ENCODE measurements at places on chromosomes 12 and 14.

DNA sequence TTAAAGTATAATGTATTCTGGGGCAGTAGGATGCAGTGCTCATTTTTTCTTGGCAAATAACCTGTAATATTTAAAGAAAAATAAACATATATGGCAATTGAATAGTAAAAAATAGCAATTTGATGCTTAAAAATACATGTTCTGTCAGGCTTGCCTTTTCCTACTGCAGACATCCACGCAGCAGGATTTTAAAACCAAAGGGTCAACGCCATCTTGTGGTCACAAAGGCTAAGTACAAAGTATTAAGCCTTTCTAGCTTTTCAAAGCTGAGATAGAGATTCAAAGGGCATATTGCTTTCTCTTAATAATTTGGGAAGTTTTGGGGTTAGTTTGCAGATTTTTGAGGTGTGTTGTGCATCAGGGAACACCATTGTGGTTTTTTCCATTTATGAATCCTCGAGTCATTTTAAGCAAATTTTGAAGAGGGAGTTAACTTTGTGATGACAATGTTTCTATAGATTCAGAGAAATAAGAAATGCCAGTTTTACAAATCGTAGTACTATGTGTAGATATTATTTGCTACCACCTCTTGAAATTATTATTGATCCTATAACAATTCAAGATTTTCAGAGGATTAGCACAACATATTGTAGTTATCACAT, 4.7 kb upstream of the CCER1 start:
- peak; percentile 38 for DNase-seq

DNA sequence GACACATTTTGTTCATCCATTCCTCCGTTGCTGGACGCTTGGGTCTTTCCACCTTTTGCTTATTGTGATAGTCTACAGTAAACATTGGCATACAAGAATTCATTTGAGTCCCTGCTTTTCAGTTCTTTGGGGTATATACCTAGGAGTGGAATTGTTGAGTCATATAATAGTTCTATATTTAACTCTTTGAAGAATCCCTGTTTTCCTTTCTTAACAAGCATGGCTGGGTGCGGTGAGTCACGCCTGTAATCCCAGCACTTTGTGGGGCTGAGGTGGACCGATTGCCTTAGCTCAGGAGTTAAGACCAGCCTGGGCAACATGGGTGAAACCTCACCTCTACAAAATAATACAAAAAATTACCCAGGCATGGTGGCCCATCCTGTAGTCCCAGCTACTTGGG, 75.4 kb downstream of the CCDC92 start:
- no peak for DNase-seq

- no peak for DNase-seq
These were observed 85.7 kb upstream of the CMKLR1 start for GRCh38 chr12:108424816-108425215.

GRCh38 chr14:75648066-75648838, 12.4 kb downstream of the ERG28 start:
- DNase-seq, result no peak

- no peak for DNase-seq
These were observed 751.1 kb downstream of the TMEM121 start for GRCh38 chr14:106277503-106277902.

DNA sequence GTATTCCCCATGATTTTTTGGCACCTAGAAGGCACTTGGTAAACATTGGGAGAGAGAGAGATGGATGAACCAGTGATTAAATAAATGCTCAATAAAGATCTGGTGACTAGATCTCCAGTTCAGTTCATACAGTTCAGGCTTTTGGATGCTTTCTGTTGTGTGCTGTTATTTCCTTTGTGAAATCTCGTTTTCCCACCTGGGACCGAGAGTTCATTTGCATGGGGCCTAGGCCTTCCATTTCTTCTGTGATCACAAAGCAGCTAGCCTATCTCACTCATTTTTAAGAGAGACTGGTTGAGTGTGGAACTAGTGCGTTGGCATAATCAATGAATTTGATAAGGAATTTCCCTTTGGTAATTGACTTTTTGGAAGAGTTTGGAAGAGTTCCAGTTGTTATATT, 104.0 kb downstream of the VRK1 start:
- no peak for DNase-seq

GRCh38 chr14:103770902-103771301, 55.3 kb downstream of the ZFYVE21 start:
- no peak for DNase-seq

DNA sequence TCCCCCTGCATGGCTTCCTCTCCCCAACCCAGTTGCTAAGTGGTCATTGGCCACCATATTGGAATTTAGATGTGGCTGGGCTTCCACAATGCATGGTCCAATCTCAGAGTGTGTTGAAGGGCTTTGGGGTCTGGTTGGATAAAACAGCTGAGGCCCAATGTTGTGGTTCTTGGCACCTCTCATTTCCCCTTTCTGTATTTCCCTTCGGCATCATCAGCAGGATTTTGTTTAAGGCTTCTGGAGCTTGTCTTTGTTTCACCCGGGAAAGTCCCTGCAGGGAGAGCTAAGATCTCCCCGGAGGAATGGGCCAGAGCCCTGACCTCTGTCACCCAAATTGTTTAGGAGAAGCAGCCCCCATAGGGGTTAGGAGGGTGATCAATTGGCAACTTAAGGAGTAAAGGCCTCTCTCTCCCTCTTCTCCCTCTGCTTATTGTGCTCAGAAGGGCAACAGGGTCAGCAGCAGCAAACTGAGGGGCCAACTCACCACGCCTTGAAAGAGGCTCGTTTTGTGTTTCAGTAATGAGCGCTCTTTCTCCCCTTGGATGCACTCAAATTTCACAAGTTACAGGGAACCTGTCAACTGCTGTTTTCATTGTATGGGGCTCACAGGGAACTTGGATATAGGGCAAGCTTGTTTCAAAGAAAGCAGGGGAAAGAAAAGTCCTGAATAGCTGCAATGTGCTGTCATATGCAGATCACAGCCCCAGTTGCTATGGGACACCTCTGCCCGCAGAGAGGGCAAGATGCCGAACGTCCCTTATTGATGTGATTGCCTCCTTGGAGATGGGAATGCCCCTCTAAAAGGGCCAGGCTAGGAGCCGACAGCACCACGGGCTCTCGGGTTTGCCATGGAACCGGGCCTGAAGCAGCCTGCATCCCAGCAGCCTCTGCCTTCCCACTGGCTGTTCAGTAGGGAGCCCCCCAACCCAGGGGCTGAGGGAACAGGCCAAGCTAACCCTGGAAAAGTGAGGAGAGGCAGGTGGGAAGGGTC, 223.7 kb downstream of the ZFP36L1 start:
- peak; percentile 77 for DNase-seq

GRCh38 chr14:102187044-102187443, 47.3 kb downstream of the WDR20 start:
- DNase-seq, result no peak

DNA sequence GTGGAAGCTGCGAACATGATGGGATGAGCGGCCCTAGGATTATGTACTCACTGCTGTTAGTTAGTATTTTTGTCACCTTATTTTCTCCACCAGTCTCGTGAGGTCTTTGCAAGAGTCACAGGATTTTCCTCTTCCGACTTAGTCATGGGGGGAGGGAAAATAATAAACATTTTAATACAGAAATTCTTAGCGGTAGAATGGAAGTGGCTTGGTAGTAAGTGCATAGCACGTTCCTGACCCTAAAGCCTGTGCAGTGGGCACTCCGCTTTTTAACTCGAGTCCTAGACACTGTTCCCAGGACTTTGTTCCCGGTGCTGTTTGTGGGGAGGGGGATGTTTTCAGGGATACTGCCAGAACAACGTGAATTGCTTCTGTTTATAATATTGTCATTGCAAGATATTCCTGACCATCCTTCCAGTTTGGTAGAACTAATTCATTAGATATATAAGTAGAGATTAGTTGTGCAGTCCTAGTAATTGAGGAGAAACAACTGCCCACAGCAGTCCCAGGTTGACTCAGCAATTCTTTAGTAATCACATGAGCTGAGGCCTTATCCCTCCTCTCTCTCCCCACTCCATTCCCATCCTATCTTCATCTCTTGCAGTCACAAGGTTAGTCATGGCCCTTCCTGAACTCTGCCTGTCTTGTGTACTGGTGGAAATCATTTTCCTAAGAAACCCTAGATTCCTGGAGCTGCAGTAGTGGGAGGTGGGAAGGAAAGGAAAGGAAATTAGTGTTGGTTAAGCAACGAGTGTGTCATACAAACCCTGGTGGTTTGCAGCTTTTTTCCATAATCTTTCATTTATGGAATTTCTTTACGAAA, 799 bp downstream of the SLC38A6 start:
- peak; percentile 22 for DNase-seq

DNA sequence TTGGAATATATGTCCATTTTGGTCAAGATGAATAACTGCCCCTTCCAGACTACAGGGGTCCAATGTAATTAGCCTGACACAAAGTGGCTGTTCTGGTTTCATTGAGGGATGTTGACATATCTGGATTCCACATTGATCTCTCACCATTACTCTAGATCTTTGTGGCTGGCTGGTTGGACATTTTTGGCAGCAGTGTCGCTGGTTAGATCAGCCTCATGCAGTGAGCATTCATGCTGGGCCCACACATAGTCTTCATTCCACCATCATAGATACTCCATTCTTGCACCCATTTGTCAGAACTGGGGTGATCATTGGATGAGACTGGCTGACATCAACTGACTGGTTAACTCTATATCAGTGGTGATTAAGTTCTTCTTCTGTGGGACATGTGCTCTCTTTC, 74.4 kb downstream of the MGST1 start:
- DNase-seq, result no peak

- no peak for DNase-seq
These were observed 124.0 kb upstream of the CPM start for GRCh38 chr12:69056743-69057515.

- DNase-seq, result no peak
These were observed 93.7 kb upstream of the FUT8 start for GRCh38 chr14:65318636-65319506.

GRCh38 chr14:69572030-69572840, 2.4 kb downstream of the CCDC177 start:
- no peak for DNase-seq

GRCh38 chr14:70186900-70187451, 1.8 kb downstream of the SLC8A3 start:
- peak; percentile 86 for DNase-seq

GRCh38 chr14:104865081-104865630, at the start of gene CEP170B:
CEP170B (plus strand) TSS chr14:104865268; CDS start chr14:104868451, 3,183 bp downstream.
- DNase-seq, result no peak

- DNase-seq, result no peak
These were observed 126.2 kb downstream of the CRADD start for GRCh38 chr12:93803424-93803807.

DNA sequence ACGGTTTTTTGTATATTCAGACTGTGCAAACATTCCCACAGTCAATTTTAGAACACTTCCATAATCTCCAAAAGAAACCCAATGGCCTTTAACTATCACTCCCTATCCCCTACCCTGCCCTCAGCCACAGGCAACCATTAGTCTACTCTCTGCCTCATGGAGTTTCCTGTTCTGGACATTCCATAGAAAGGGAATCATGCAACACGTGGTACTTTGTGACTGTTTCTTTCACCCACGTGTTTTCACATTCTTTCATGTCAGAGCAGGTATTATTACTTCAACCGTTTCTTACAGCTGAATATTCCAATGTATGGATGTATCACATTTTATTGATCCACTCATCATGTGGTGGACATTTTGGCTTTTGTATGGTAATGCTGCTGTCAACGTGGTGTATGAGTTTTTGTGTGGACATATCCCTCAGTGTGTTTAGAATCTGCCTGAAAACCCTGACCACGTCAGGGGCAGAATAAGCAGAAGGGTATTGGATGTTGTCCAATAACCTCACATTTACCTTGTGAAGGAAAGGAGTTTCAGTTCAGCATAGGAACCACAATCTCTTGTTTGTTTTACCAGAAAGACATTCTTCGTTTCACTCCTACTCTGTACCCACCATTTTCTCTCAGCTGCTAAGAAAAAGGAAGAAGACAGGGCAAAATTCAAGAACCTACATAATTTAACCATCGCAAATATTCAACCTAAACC, 107.5 kb upstream of the DYRK2 start:
- DNase-seq, result no peak

DNA sequence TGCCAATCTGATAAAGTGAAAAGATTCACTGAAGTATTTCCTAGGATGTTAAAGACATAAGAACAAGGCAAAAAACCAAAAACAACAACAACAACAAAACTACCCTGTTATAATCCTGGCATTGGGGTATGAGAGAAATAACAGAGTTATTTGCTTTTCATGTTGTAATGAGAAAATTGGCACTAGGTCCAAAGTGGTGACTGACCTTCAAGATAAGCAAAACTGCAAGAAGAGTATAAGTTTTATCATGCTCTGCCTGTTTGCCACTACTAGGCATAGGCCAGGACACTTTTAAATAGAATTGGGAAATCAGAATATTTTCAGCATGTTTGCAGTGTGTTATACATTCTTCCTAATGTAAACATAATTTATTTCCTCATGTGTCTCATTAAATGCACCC, 140.1 kb upstream of the CPM start:
- DNase-seq, result no peak

DNA sequence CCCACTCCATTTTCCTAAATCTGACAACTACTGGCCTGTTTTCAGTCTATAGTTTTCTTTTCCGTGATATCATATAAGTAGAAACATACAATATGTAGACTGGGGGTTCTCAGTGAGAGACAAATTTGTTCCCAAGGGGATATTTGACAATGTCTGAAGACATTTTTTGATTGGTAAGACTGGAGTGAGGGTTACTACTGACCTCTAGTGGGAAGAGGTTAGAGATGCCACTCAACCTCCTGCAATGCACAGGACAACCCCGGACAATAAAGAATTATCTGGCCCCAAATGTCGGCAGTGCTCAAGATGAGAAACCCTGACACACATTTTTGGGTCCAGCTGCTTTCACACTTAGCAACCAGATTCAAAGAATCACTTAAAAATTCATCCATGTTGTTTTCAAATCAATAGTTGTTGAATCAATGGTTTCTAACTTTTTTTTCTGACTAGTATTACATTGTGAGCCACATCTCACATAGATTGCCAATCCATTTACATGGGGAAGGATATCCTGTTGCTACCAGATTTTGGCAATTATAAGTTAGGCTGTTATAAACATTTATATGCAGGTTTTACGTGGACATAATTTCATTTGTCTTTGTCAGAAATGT, 307.1 kb downstream of the RPL10L start:
- DNase-seq, result no peak

DNA sequence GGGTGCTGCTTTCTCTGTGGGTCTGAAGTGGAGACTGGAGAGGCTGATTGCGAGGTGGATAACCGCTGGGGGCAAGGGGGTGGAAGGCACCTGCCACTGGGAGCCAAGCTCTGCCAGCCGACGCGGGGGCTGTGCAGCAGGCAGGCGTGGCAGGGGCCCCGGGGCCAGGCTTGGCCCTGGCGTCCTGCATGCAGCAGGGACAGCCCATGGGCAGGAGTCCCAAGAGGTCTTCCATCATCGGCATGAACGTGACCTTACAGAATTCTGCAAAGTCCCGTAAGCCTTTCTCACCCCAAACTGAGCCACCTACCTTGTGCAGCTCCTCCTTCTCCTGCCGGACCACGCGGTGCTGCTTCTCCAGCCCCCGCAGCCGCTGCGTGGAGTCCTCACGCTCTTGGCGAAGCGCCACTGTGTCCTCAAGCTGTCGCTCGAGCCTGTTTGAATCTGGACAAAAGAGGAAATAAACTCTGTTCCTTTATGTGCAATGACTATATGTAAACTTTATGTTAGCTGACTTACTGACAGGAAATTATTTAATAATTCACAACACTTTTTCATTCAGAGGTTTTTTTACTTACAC, 51.3 kb downstream of the AMN start:
- DNase-seq, result no peak

- DNase-seq, result no peak
These were observed 921 bp downstream of the RAD51B start for GRCh38 chr14:67820428-67820971.

GRCh38 chr14:91977884-91978283, 30.4 kb upstream of the FBLN5 start:
- no peak for DNase-seq

GRCh38 chr14:99880651-99881420, 87.6 kb downstream of the EML1 start:
- no peak for DNase-seq

GRCh38 chr12:5807090-5807414, 138.0 kb downstream of the ANO2 start:
- no peak for DNase-seq

Measured in retina (tissue), 1 donor.